A549 treated with GW870086 at 1 μM for 4 hours (cell line): ENCODE measurements at places on chromosomes 7 and 10. TPM values are rescaled to one million over a fixed set of nuclear protein-coding genes. Genes with fewer than 3 reads are reported as not detected.

ADAM12 gene
- 3.1 to 5.3 TPM (median 4.1 TPM) in 5 replicates for total RNA-seq

CYP2C18 gene
- total RNA-seq = 0.05 to 0.08 TPM (median 0.07 TPM) in 3 of 5 replicates, not detected in the others

HYAL4 gene
- total RNA-seq = 0.07 TPM in 1 of 5 replicates, not detected in the others

ACHE gene
- total RNA-seq = 2.2 to 3.0 TPM (median 2.8 TPM) in 5 replicates

ZPBP gene
- not detected in 5 replicates for total RNA-seq

CTAGE4 gene
- total RNA-seq = not detected in 5 replicates

GCK gene
- not detected in 5 replicates for total RNA-seq

PRRT4 gene
- 0.29 to 0.50 TPM (median 0.41 TPM) in 5 replicates for total RNA-seq

NUTM2B gene
- total RNA-seq = 0.16 to 0.69 TPM (median 0.34 TPM) in 5 replicates

EIF4EBP2 gene
- 11.7 to 15.2 TPM (median 14.3 TPM) in 5 replicates for total RNA-seq

IFIT1 gene
- 4.2 to 5.7 TPM (median 4.6 TPM) in 5 replicates for total RNA-seq

NUTM2E gene
- total RNA-seq = 0.23 to 0.87 TPM (median 0.43 TPM) in 5 replicates

STRIP2 gene
- 5.6 to 9.8 TPM (median 8.7 TPM) in 5 replicates for total RNA-seq

FAM131B gene
- 0.27 to 0.65 TPM (median 0.40 TPM) in 5 replicates for total RNA-seq

RARRES2 gene
- not detected in 5 replicates for total RNA-seq

JCAD gene
- total RNA-seq = 8.7 to 12.0 TPM (median 11.2 TPM) in 5 replicates

TMEM178B gene
- total RNA-seq = 1.2 to 1.7 TPM (median 1.5 TPM) in 5 replicates

LRRC17 gene
- total RNA-seq = 0.06 to 0.14 TPM in 2 of 5 replicates, not detected in the others

GNGT1 gene
- not detected in 5 replicates for total RNA-seq

ACSM6 gene
- not detected in 5 replicates for total RNA-seq

OR2A5 gene
- not detected in 5 replicates for total RNA-seq

FAM171A1 gene
- 19.7 to 22.7 TPM (median 21.5 TPM) in 5 replicates for total RNA-seq

SYT15B gene
- total RNA-seq = 2.5 to 3.9 TPM (median 2.8 TPM) in 5 replicates

PHYHIPL gene
- 0.27 to 0.80 TPM (median 0.34 TPM) in 5 replicates for total RNA-seq

PNLIPRP3 gene
- not detected in 5 replicates for total RNA-seq

MOGAT3 gene
- total RNA-seq = not detected in 5 replicates

SAMD9L gene
- total RNA-seq = 0.54 to 1.2 TPM (median 0.81 TPM) in 5 replicates

PON1 gene
- 0.64 to 1.1 TPM (median 0.80 TPM) in 5 replicates for total RNA-seq

LBX1 gene
- total RNA-seq = not detected in 5 replicates

C1QL3 gene
- not detected in 5 replicates for total RNA-seq

ARL5B gene
- 5.7 to 9.4 TPM (median 8.2 TPM) in 5 replicates for total RNA-seq

IMPDH1 gene
- total RNA-seq = 101 to 128 TPM (median 118 TPM) in 5 replicates

ITGB8 gene
- 0.89 to 1.5 TPM (median 1.3 TPM) in 5 replicates for total RNA-seq

SYT15 gene
- 1.6 to 3.3 TPM (median 2.7 TPM) in 5 replicates for total RNA-seq

ZNF138 gene
- 2.7 to 3.9 TPM (median 2.9 TPM) in 5 replicates for total RNA-seq

CALN1 gene
- not detected in 5 replicates for total RNA-seq

SMKR1 gene
- 7.9 to 10.8 TPM (median 10.1 TPM) in 5 replicates for total RNA-seq

C10orf105 gene
- total RNA-seq = not detected in 5 replicates

UNCX gene
- not detected in 5 replicates for total RNA-seq

PPP1R9A gene
- total RNA-seq = 2.1 to 4.0 TPM (median 3.8 TPM) in 5 replicates

IFIT1B gene
- total RNA-seq = not detected in 5 replicates

PTN gene
- not detected in 5 replicates for total RNA-seq

TMEM236 gene
- total RNA-seq = 0.02 to 0.05 TPM (median 0.05 TPM) in 4 of 5 replicates, not detected in the other

SLC26A5 gene
- not detected in 5 replicates for total RNA-seq

MSMB gene
- 0.51 TPM in 1 of 5 replicates, not detected in the others for total RNA-seq

RGS10 gene
- 47.7 to 56.6 TPM (median 53.6 TPM) in 5 replicates for total RNA-seq

ELMO1 gene
- 1.9 to 3.4 TPM (median 2.1 TPM) in 5 replicates for total RNA-seq

TCAF2 gene
- total RNA-seq = 0.61 to 1.1 TPM (median 0.81 TPM) in 5 replicates

OR6V1 gene
- not detected in 5 replicates for total RNA-seq
